ENCODE measurements at places on chromosomes 5 and 9. TPM values are rescaled to one million over a fixed set of nuclear protein-coding genes. Genes with fewer than 3 reads are reported as not detected.

The TNC gene
- not detected for total RNA-seq

The NR5A1 gene
- not detected for total RNA-seq

The PDE4D gene
- 275 TPM for total RNA-seq

The ZDHHC11B gene
- 5.1 TPM for total RNA-seq

The CHMP5 gene
- total RNA-seq = 14.2 TPM

The LCN1 gene
- total RNA-seq = not detected

The DCTN4 gene
- total RNA-seq = 121 TPM

The DCANP1 gene
- total RNA-seq = not detected

The EFNA5 gene
- not detected for total RNA-seq

The ORM1 gene
- total RNA-seq = not detected

The DAB2IP gene
- total RNA-seq = 0.58 TPM

Data from CD8-positive, alpha-beta T cell (primary cell).